Ovary (tissue), 10 donors: ENCODE measurements at places on chromosomes 7 and 10.

- DNase-seq = no peak
These were observed 9.9 kb downstream of the STARD3NL start for GRCh38 chr7:38187794-38188440.

GRCh38 chr7:55207436-55208125 lies 157.6 kb upstream of the LANCL2 start:
- no peak for DNase-seq

DNA sequence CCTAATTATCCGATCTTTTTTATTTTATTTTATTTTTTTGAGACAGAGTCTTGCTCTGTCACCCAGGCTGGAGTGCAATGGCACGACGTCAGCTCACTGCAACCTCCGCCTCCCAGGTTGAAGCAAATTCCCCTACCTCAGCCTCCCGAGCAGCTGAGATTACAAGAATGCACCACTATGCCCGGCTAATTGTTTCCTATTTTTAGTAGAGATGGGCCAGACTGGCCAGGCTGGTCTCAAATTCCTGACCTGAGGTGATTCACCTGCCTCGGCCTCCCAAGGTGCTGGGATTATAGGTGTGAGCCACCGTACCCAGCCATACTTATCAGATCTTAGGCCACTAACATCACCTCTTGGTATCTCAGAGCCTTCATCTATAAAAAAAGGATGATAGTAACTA lies 4.9 kb downstream of the SLC25A13 start:
- no peak for DNase-seq

- no peak for DNase-seq
These were observed 143.8 kb downstream of the TEX36 start for GRCh38 chr10:125538947-125539731.

DNA sequence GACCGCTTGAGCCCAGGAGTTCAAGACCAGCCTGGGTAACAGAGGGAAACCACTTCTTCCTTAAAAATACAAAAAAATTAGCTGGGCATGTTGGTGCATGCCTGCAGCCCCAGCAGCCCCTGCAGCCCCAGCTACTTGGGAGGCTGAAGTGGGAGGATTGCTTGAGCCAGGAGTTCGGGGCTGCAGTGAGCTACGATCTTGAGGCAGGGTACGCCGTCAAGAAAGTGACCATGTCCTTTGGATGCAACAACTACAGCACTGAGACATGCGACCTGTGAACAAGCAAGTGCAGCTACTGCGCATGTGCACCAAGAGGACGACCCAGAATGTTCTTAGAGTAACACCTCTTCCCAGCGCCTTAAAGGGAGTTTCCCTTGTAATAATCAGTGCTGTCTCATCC lies 66.6 kb upstream of the ZNF479 start:
- no peak for DNase-seq

GRCh38 chr10:27413831-27414348 lies 90.2 kb upstream of the RAB18 start:
- DNase-seq = no peak

- no peak for DNase-seq
These were observed 23.9 kb upstream of the ZNF716 start for GRCh38 chr7:57425969-57426628.

DNA sequence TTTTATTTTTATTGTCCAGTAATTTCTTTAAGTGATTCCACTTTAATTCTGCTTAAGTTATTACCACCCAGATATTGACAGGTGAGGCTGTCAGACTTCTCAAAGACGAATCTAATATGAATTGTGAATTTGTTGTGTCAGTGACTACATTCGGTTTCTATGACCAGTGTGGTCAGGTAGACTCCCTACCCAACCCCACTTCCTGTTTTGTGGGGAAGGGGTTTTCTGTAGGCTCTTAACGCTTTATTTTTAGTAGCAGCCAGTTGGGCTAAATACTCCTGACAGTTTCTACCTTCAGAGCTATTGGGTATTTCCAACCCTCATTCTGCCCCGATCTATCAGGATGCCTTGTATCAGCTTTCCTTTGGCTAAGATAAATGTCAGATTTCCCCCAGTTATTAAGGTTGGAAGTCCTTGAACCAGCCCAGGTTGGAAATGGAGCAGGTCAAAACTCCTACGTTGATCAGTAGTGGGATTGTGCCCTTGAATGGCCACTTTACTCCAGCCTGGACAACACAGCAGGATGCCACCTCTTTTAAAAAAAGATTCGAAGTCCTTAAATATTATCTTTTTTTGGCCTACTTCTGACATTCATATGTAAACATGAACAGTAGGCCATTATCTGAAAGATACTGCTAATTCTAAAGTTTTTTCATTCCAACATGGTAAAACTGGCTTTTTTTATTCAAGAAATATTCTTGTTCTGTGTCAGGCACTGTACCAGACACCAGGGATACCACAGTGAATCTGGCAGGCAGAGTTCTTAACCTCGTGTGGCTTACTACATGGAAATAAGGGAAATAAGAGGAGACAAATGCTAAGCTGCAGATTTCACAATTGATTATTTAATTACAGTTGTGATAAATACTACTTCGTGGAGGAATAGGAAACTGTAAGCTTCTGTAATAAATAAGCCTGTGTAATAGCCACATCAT lies 133.3 kb upstream of the SAMD8 start:
- DNase-seq = no peak

- DNase-seq = no peak
These were observed 5.5 kb downstream of the ANXA11 start for GRCh38 chr10:80199828-80200227.

GRCh38 chr7:33485747-33486493 lies 356.6 kb downstream of the BBS9 start:
- no peak for DNase-seq

- no peak for DNase-seq
These were observed 642 bp downstream of the STK32C start for GRCh38 chr10:132306864-132307751.

- no peak for DNase-seq
These were observed 238.2 kb downstream of the TEX36 start for GRCh38 chr10:125444790-125445189.

DNA sequence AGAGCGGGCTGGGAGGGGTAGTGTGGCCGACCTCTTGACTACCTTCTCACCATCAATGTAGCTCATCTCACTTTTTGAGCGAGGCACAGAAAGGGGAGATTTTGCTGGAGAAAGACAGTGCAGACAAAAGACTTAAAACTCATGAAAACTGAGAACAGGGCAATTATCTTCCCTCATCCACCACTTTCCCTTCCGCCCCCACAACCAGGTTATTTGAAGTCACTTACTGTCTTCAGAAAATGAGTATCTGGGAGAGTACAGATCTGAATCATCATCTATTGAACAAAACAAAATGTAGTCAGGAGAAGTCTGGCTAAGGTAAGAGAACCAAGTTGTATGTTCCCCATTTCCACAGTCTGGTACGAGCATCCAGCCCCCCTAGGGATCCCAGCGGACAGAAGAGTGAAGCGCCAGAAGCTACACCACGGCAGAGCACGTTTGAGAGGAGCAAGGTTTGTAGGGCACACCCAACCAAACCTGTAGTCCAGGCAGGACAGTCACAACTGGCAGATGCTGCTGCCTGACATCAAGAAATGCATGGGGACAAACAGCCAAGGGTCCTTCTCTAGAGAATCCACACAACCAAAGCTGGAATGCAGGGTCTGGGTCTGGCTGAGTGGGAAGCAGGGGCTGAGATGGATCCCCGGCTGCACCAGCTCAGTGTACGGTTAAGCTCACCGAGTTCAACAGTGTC lies 93.4 kb upstream of the PDLIM1 start:
- no peak for DNase-seq

- DNase-seq = no peak
These were observed 117.8 kb upstream of the AKR1E2 start for GRCh38 chr10:4708123-4708759.

- no peak for DNase-seq
These were observed 29.0 kb upstream of the EBLN1 start for GRCh38 chr10:22246680-22247391.

- no peak for DNase-seq
These were observed 637.6 kb upstream of the C7orf33 start for GRCh38 chr7:147952918-147953317.

- DNase-seq = no peak
These were observed 16.3 kb downstream of the SFTPA1 start for GRCh38 chr10:79627075-79627474.

DNA sequence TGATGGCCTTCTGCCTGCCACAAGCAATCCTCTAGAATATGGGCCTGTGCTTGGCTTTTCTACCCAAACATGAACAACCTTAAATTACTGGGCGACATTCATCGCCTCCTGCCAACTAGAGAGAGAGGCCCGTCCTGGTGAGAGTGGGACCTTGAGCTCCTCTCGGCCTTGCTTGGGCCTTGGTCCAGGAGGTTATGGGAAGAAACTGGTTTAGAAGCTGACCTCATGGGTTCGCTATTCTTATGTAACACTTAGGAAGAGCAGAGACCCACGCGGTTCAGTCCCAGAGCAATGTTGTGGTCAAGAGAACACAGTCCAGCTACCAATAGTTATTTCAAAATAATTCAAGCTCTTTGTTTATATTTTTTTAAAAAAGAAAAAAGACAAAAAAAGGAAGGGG lies 176.3 kb upstream of the ZNF32 start:
- DNase-seq = peak; percentile 80

- DNase-seq = no peak
These were observed 9.3 kb downstream of the CDC14C start for GRCh38 chr7:48933549-48934085.

DNA sequence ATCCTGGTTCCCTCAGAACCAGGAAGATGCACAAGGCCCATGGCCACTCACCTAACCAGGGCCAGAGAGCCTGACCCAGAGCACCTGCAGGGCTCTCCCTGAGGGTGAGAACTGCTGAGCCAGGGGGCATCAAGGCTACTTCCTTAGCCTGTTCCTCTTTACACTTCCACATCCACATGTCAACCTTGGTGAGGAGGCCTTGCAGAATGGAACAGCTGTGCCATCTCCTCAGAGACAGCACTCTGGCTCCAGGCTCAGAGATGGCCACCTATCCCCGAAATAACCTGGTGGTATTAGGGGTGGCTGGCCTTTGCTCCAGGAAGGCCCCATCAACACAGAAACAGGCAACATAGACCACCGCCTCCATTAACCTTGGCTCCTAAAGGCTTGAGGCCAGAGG lies 473.0 kb downstream of the RPS24 start:
- DNase-seq = no peak

DNA sequence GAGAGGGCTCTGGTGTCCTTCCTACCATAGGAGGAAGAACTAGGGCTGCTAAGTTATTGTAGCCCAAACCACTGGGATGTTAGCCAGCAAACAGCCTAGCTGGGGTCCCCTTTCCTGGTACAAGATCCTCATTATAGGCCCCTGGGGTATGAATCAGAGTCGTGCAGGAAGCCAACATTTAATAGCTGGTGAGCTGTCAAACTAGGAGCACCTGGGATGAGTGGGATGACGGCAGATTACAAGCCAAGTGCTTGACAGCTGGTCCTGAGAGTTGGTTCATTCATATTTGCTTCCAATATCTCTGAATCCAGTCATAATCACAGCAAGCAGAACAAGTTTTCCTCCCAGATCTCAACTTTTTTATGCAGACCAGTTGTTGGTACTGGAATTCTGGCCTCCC lies 25.1 kb upstream of the DNAJB12 start:
- DNase-seq = no peak

- DNase-seq = no peak
These were observed 24.3 kb upstream of the PDZD8 start for GRCh38 chr10:117399341-117400196.

DNA sequence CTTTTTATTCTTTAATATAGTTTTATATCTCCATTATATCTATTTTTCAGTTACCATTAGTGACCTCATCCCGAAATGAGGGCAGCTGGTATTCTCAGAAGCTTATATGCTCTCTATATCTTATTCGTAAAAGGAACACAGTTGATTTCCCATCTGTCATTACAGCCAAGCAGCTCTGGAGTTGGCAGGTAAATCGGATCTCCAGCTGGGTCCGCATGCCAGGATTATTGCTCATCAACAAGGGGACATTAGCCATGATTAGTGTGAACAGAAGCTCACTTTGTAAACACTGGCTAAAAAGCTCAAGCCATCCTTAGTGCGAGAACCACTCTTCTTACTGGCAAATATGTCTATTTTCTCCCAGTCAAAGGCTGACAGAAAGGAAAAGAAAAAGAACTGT lies 180.3 kb downstream of the NPSR1 start:
- DNase-seq = no peak

DNA sequence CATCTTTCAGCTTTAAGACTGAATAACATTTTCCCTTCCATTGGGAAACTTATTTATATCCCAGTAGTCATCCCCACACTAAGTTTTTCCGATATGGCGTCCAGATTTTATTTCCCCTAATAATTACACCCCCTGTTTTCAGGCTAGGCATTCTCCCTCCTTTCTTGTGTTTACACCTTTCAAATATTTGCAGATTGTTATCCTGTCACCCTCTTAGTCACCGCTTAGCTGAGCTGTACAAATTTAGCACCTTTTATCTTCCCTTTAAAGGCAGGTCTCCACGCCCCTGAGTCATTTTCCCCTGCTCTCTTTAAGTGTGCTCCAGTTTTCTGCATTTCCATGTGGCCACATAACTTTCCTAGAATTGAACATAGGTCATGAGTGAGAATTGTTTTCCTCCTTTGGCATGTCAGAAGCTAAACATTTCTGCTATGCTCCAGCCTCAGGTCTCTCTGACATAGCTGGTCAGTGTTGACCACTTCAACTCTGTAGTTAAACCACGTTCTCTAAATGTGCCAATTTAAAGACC lies 47.4 kb downstream of the LRRC4 start:
- DNase-seq = no peak

DNA sequence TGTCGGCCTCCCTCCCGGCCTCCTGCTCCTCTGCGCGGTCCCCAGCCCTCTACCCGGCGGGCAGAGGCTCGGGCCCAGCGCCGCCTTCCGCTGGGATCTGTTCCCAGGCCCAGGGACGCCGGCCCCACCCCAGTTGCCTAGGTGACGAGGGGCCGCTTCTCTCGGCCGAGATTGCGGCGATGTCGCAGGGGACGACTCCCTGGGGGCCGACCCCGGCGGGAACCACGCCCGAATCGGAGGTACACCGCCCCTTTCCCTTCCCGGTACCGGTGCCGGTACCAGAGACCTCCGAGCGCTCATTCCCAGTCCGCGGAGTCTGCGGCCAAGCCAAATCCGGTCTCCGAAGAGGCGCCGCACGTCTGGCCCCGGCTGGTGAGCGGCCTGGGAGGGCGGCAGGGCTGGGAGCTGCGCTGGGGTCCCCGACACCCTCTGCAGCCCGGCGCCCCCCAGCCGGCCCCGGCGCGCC lies at the start of gene CABCOCO1:
Gene CABCOCO1 (plus strand): TSS at position 136 of the 466 bp plus-strand sequence. CDS start 44 bp downstream, at position 180.
- peak; percentile 36 for DNase-seq

DNA sequence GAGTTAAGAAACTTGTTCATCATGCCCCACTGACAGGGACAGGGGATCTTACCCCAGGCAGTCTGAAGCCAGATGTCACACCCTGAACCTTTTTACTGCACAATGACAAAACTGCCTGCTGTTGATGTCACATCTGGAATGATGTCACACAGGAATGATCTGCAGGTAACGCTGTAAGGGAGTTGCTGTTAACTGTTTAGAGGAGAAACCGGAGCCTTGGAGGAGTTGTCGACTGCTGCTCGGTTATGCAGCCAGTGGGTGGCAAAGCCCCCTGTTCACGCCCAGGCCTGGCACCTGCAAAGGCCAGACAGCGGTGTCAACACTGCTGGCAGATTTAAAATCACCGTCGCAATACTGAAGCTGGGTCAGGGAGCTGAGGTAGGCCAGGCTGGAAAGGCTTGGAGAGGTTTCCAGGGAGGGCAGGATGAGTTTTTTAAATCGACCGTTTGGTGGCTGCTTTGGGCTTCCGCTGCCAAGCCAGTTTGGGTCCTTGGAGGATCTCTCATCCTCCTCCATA lies 10.0 kb upstream of the SLIT1 start:
- DNase-seq = no peak

- no peak for DNase-seq
These were observed 177.0 kb downstream of the PRKAG2 start for GRCh38 chr7:151699928-151700319.
